ENCODE measurements at places on chromosomes 1 and 21. TPM values are rescaled to one million over a fixed set of nuclear protein-coding genes. Genes with fewer than 3 reads are reported as not detected.

- no peak for DNase-seq
Measured at GRCh38 chr1:25806418-25806817, 6.4 kb downstream of the SELENON start.

DNA sequence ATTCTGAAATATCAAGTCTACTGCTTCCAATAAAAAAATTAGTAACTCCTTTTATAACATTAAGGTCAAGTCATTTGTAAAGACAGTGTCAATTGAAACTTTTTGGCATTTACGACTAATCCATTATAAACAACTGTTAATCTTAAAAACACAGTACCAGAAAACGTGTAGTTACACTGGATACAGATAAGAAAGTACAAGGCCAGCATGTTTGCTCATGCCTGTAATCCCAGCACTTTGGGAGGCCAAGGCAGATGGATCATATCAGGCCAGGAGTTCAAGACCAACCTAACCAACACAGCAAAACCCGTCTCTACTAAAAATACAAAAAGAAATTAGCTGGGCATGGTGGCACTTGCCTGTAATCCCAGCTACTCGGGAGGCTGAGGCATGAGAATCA is 29.4 kb downstream of the DENND1B start:
- DNase-seq = no peak

- no peak for DNase-seq
Measured at GRCh38 chr1:45238846-45239245, 32.4 kb upstream of the ZSWIM5 start.

- no peak for DNase-seq
Measured at GRCh38 chr1:155125511-155125945, 2.1 kb upstream of the EFNA1 start.

DNA sequence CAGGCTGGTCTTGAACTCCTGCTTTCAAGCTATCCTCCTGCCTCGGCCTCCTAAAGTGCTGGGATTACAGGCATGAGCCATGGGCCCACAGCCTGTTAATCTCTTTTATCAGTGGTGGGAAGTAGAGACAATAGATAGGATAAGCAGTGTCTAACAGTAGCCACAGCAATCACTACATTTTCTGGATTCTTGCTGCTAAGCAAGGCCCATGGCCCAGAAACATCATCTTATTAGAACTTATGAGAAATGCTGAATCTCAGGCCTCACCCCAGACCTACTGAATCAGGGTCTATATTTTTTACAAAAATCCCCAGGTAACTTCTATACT is 29.7 kb downstream of the IGFN1 start:
- no peak for DNase-seq

GRCh38 chr1:165403835-165404482 is 41.0 kb downstream of the RXRG start:
- peak; percentile 50 for DNase-seq

The HEYL gene
- not detected for total RNA-seq

The PEF1 gene
- 58.1 TPM for total RNA-seq

The MAB21L3 gene
- not detected for total RNA-seq

DNA sequence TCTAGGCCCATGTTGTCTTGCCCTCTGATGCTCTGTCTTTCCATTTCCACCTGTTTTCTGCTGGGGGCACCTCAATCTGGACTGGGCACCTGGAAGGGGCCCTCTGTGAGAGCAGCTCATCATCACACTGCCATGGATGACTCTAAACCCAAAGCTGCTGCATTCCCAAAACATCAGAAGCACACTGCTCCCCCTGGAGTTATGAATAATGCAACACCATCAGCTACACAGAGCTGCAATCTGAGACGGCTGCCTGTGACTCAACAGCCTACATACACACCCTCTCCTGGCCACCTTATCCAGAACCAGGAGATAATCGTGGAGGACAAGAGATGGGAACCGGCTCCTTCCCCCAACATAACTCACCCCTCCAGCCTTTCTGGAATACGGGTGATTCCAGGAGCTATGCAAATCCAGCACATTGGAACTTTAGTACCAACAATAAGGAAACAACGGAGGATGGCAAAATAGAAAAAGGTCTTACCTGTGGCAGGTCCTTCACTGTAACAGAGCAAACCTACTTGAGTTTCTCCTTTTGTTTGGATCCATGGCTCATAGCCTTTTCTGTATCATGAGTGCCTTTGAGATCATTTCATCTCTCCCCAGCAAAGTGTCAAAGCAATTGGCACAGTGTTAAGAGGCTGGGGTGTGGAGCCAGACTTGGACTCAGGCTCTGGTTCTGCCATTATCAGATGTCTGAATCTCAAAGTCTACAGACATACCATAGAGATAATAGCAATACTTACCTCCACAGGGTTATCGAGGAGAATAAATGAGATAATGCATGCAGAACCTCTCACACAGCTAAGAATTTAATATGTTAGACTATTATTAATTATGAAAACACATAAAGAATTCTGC is 29.3 kb downstream of the AK2 start:
- no peak for DNase-seq

GRCh38 chr1:60848583-60849188 is 233.7 kb upstream of the NFIA start:
- DNase-seq = no peak

- no peak for DNase-seq
Measured at GRCh38 chr1:163076446-163076845, 7.3 kb downstream of the RGS4 start.

DNA sequence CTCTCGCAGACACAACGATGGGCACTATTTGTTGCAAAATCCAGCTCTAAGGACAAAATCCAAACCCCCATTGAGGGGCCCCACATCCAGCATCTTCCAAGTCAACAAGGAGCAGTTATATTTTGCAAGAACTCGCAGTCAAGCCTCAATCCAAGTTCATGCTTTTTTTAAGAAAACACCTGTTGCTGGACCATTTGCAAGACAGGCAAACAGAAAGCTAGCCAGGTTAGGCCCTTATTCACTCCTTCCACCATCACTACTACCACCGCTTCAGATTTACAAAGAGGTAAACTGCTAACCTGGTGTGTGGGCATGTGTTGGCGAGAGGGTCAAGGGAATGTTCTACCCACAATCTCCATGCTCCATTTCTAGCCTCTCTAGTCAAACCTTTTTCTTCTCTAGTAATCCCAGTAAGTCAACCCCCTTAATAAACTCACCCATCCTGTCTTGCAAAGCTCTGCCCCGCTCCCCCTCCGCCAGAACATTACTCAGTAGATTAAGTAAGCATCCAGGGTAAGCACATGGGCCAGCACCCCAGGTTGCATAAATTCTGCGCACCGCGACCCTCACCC is 703 bp downstream of the ERI3 start:
- no peak for DNase-seq

The DUSP12 gene
- total RNA-seq = 25.4 TPM

The DYNLT5 gene
- not detected for total RNA-seq

DNA sequence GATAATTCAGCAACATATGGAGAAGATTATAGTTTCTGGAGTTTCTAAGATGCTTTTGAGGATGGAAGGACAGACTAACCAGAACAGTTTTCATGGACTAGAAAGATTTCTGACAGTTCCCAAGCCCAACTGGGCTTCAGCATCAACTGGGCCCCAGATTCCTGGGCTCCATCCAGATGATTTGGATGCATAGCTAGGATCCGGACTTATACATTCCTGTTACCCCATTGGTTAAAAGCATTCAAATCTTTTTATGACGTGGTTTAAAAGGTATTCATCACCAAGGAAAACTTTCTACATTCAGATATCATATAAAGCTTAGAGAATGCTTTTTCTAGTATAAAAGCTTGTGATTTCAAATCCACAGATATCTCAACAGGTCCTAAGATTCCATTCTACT is 29.7 kb downstream of the TSHB start:
- DNase-seq = no peak

DNA sequence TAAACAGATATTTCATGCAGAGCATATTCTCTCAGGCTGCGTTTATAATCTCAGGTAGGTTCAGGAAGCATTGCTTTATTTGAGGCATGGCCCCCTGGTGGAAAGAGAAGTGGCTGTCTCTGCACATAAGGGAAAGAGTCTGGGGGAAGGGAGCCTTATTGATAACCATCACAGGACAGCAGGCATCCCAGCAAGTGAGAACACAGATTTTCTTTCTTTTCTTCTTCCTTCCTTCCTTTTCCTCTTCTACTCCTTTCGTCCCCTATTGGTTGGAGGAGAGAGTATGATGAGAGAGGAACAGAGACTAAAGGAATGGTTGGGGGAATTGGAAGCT is 21.9 kb downstream of the TSNAX start:
- DNase-seq = peak; percentile 39

- DNase-seq = no peak
Measured at GRCh38 chr1:100075773-100076172, 57.0 kb downstream of the SASS6 start.

The S100A4 gene
- 109 TPM for total RNA-seq

The CACNA1E gene
- not detected for total RNA-seq

DNA sequence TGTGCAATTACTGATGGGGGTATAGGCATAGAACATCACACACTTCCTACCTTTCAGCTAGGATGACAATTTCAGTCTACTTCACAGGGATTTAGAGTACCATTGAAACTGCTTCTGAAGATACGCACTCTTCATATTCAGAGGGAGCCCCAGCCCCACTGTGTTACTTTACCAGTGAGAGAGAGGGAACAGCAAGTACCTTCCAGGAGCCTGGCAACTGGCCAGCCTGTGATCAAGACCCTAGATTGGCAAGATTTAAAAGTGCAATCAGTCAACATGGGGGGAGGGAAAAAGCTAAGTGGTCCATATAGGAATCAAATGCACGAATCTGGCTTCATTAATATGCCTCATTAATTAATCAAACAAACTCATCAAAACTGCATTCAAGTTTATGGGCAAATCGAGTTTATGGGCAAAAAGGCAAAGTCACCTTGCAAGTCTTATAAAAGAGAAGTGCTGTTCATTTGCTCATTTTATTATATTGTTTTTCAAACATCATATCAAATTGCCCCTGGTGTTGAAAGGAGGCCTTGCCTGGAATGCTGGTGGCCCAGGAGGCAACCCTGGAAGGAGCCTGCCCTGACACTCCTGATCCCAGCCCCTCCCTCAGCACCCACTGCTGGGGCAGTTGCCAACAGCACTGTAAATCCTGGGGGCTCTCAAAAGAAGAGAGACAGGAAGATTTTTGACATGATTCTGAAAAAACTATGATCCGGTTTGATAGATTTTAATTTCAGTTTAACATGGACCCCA is 184.9 kb upstream of the DPT start:
- no peak for DNase-seq

- DNase-seq = no peak
Measured at GRCh38 chr1:89995598-89996449, 914 bp downstream of the ZNF326 start.

DNA sequence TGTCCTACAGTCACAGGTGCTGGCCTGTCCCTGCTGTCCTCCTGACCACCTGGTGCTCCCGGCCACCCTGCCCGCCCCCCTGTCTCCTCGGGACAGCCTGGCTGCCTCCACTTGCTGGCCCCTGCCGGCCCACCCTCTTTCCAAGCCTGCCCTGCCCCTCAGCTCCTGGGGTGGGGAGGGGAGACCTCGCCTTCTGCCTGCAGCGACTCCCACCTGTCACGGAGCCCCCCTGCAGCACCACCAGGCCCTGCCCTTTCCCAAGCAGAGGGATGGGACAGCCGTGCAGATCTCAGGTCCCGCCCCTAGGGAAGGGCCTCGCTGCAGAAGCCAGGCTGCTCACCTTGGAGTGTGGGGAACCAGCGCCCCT is 7.5 kb downstream of the LRRC3 start:
- no peak for DNase-seq

DNA sequence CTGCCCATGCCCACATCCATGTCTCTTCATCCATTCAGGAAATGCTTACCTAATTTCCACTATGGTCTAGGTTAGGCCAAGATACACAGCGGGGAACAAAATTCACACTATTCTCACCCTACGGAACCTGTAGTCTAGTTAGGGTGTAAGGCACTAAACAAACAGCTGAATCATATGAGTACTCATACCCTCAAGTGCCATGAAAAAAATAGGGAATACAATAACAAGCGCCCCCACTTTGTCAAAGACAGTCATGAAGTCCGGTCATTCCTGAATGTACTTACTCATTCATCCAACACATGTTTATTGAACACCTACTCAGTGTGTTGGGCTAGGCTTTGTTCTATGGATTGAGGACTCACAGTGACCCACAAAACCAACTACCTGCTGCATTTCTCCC is 6.2 kb upstream of the FYB2 start:
- DNase-seq = no peak

GRCh38 chr1:190949939-190950338 is 472.3 kb upstream of the BRINP3 start:
- DNase-seq = no peak

GRCh38 chr1:160101717-160102522 is 3.5 kb upstream of the IGSF8 start:
- no peak for DNase-seq

- DNase-seq = no peak
Measured at GRCh38 chr21:39675993-39676661, 63.4 kb downstream of the B3GALT5 start.

- DNase-seq = no peak
Measured at GRCh38 chr1:241531195-241532161, 700 bp upstream of the KMO start.

The CYB5RL gene
- total RNA-seq = 12.6 TPM

The RNU1-1 gene
- total RNA-seq = 1,043 TPM

GRCh38 chr1:31891280-31891679 is 46.9 kb downstream of the PTP4A2 start:
- DNase-seq = peak; percentile 71

- no peak for DNase-seq
Measured at GRCh38 chr1:148434832-148435231, 48.3 kb downstream of the PPIAL4G start.

GRCh38 chr1:197422993-197423392 is 154.9 kb downstream of the CRB1 start:
- DNase-seq = no peak

The SPRR4 gene
- not detected for total RNA-seq

The NTMT2 gene
- total RNA-seq = not detected

- DNase-seq = no peak
Measured at GRCh38 chr1:246065592-246065991, 441.5 kb downstream of the SMYD3 start.

GRCh38 chr1:147084273-147085096 is 87.8 kb downstream of the PRKAB2 start:
- peak; percentile 95 for DNase-seq

- no peak for DNase-seq
Measured at GRCh38 chr1:51168936-51169335, 66.9 kb downstream of the C1orf185 start.

- DNase-seq = peak; percentile 58
Measured at GRCh38 chr1:116711263-116711840, 42.9 kb upstream of the CD2 start.

The YARS1 gene
- total RNA-seq = 238 TPM

- peak; percentile 98 for DNase-seq
Measured at GRCh38 chr1:206579747-206580437, 32.4 kb downstream of the EIF2D start.

The FOXO6 gene
- total RNA-seq = 0.68 TPM

All from activated CD8-positive, alpha-beta T cell treated with anti-CD3 and anti-CD28 coated beads for 36 hours (primary cell).